ENCODE measurements at places on chromosomes 3 and 15.

- DNase-seq, result no peak
These were observed 890.6 kb upstream of the NR2F2 start for GRCh38 chr15:95439922-95440376.

GRCh38 chr15:81296673-81297072 lies 27.3 kb downstream of the STARD5 start:
- DNase-seq, result peak; percentile 49

GRCh38 chr15:29632671-29633406 lies 189.4 kb downstream of the TJP1 start:
- no peak for DNase-seq

- no peak for DNase-seq
These were observed 27.2 kb downstream of the PLD1 start for GRCh38 chr3:171783086-171783485.

DNA sequence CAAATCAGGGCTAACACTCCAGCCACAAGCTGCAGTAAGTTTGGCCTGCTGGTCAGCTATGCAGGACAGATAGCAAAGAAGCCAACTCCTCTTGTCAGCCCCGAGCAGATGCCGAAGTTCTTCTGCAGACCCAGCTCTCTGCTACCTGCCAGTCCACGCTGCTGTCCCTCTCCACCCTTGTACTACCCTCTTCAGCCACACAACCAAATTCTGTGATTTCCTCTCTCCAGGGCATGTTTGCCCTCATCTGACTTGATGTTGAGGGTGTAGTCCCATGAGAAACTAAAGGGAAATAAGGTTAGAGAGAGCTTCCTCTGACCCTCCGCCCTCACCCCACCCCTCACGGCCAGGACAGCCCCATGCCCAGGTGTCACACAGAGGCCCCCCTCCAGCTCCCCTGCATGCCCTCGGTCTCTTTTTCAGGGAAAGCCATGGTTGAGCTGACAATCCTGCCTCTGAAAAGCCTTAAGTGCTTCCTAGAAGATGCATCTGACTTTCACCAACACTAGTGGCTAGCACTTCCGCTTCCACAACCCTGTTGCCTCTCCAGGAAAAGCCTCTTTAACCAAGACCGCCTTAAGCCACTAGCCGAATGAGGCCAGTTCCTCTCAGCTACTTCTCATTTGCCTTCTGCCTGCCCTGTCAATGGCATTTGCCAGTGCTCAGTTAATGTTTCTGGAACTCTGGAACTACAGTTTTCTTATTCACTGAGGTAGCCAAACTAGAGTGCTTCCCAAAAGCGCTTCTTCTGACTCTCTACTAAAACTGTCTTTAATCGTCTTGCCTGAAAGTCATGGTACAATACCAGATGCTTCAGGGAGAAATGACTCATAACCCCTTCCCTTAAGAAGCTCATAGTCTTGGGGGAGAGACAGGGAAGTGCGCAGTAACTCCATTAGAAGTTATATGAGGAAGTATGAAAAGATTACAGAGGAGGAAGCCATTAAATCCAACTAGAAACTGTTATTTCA lies 300.4 kb upstream of the STT3B start:
- no peak for DNase-seq

DNA sequence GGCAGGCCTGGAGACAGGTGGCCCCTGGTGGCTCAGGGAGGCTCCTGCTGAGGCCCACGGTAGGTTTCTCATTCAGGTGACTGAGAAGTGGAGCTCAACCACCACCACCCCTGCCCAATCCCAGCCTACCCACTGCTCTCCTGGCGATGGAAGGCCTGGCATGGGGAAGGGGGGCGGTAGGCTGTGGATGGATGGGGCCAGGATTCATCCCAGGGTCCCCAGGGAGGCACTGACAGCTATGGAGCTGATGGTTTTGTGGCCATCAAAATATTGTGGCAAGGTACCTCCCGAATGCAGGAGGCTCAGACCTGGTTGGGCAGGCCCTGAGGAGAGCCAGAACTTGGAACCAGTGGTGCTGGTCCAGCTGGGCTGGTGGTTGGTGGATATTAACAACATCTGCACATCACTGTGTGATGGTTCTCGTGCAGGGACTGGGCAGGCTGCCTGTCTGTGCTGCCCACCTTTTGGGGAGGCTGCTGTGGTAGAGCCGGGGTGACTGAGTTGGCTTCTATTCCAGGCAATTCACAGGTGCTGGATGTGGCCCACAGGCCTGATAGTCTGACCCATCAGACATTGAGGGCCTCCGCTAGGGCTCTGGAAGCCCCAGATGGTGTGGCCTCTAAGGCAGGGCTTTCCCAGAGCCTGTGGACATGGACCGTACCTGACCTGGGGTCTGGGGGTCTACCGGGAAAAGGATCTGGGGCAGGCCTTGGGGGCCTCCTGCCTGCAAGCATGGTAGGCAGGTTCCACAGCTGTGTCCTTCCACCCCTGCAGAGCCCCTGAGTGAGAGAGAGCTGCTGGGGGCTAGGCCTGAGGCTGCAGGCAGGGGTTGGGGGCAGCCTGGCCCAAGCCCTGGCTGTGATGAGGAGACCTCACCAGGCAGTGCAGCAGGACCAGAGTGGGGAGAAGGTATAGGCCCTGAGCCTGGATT lies 3.4 kb downstream of the ZBTB47 start:
- DNase-seq, result no peak

DNA sequence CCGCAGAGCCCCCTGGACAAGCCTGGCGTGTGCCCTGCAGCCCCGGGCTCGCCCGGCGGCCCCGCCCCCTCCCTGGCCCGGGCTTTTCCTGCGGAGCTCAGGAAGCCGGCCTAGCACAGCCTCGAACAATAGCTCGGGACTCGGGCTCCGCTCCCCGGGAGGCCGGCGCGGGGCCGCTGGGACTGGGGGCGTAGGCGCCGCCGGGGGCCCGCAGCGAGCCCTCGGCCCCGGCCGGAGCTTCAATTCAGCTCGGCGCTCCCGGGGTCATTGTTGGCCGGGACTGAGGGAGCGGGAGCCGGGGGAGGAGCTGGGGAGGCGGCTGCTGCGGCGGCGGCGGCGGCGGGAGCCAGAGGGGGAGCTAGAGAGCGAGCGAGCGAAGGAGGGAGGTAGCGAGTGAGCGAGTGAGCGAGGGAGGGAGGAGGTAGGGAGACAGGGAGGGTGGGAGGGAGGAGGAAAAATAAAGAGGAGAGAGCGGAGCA lies 41.0 kb upstream of the ROPN1 start:
- DNase-seq, result peak; percentile 50

GRCh38 chr15:55402707-55403106 lies 5.5 kb downstream of the CCPG1 start:
- no peak for DNase-seq

- DNase-seq, result no peak
These were observed 11.1 kb downstream of the CD80 start for GRCh38 chr3:119548341-119548740.

- DNase-seq, result no peak
These were observed 32.5 kb upstream of the LCTL start for GRCh38 chr15:66598095-66598815.

GRCh38 chr3:16286751-16287543 lies 21.9 kb downstream of the OXNAD1 start:
- DNase-seq, result no peak

GRCh38 chr3:67458896-67459530 lies 195.4 kb downstream of the SUCLG2 start:
- DNase-seq, result no peak

- DNase-seq, result no peak
These were observed 160.5 kb upstream of the UMPS start for GRCh38 chr3:124569761-124570160.

- peak; percentile 26 for DNase-seq
These were observed 112.7 kb downstream of the RAB11A start for GRCh38 chr15:65981837-65982626.

DNA sequence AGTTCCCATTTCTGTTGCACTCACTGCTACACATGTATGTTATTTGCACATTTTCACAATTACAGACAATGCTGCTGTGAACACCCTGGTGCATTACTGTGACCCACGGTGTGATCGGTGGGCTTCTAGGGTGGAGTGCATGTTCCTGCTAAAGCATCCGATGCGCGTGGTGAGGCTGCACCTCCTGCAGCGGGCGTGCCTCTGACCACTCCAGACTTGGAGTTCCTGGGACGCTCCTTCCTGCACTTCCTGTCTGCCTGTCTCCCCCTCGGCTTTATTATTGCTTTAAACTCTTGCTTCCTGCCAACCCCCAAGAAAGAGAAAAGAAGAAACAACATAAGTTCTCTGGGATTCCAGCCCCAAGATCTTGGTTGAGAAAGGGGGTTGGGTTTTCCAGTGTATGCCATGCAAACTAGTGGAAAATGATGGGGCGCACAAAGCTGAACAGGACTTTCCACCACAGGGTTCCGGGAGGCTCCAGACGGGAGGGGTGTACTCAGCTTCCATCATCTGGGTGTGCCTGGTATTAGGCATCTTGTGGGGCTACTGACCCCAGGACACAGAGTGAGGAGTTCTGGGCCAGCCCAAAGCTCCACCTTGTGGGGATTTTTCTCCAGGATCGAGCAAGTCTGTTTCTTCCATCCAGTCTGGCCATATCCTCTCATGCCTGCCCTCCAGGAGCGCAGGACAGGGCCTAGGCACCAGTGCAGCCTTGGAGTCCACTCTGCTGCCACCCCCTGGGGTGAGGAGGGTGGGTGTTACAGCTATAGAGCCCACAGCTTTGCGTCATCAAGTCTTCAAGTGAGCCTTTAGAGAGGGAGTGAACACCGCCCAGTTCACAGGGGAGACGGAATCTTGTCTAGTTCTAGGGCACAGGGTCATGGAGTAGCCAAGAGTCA lies 11.2 kb downstream of the RPL32 start:
- DNase-seq, result no peak
